ENCODE measurements at places on chromosomes 1 and 21.

GRCh38 chr1:200240656-200241055 is 169.2 kb downstream of the ZNF281 start:
- DNase-seq = no peak

- DNase-seq = no peak
Measured at GRCh38 chr21:45427331-45428271, 22.6 kb downstream of the COL18A1 start.

DNA sequence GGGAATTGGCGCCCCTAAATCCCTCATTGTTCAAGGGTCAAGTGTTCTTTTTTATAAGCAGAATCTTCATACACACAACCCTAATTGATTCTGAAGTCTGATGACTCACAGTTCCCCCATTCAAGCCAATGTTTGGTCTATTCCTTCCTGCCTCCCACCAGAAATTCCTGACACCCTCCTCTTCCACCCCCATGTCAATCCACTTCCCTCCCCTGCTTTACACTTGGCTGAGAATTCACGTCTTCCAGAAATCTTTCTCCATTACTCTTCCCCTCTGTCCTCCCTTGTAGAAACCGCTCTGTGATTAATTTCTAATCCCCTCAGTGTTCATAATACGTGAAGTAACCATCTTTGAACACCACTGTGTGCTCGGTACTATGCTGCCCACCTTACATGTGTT is 76.2 kb upstream of the CD34 start:
- DNase-seq = no peak

DNA sequence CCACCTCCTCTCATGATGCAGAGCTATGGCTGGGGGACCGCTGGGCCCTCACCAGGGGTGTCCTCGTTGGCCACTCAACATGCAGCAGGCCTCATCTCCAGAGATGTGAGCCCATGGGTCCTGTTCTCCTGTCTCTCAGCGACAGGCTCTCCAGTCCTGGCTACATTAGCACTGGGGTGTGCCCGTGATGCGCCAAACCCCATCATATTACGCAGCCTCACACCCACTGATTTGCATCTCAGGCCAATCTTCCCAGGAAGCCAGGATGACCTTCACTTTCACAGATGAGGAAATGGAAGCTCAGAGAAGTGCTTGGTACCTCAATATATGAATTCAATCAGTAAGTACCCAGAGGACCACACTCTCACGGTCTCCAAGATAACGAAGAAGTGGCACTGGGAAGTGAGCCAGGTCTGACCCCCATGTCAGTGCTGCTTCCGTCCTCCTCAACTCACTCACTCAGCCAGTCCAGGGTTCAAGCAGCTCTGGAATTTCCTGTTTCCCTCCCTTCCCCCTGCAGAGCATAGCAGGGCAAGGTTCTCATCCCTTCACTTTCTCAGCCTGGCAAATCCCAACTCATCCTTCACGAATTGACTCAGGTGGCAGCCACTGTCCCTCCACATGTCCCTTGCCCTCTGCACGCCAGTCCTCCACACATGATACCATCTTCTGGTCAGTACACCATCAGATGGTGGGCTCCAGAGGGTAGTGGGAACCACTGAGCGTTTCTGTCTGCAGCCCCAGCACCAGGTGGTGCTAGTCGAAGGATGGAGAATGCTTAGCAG is 28.9 kb upstream of the EVA1B start:
- DNase-seq = no peak

- no peak for DNase-seq
Measured at GRCh38 chr1:1262071-1262470, 11.6 kb downstream of the UBE2J2 start.

GRCh38 chr1:243745356-243745755 is 104.7 kb downstream of the AKT3 start:
- DNase-seq = no peak

DNA sequence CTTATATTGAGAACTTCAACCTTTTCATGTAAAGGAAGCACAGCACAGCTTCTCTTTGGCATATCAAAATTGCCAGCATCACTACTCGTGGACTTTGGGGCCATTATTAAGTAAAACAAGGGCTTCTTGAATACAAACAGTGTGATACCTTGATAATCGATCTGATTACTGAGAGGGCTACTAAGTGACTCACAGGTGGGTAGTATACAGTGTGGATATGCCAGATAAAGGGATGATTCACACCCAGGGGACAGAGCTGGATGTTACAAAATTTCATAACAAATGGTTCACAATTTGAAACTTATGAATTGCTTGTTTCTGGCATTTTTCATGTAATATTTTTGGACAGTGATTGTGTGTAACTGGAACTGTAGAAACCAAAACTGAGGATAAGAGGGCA is 15.4 kb downstream of the HDAC1 start:
- DNase-seq = no peak

GRCh38 chr1:8002329-8002910 is 23.7 kb downstream of the ERRFI1 start:
- DNase-seq = no peak

DNA sequence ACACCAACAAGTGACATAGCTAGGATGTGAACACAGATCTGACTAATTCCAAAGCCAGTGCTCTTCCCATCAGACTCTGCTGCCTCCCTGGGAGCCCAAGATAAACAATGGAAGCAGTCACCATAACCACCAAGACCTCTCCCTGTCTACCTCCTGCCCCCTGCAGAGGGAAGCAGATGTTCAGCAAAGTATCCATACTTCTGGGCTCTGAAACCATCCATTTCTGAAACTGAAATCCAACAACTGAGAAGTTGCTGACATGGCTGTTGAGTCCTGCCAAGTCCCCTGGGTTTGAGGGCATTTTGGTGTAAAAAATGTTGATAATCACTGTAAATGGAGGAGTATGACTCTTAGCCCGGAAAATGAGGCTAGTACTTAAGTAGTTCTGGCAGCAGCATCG is 102.1 kb downstream of the TYW3 start:
- no peak for DNase-seq

- DNase-seq = no peak
Measured at GRCh38 chr1:46936788-46937187, 4.5 kb downstream of the CYP4A11 start.

- no peak for DNase-seq
Measured at GRCh38 chr21:14913638-14914037, 151.2 kb downstream of the NRIP1 start.

DNA sequence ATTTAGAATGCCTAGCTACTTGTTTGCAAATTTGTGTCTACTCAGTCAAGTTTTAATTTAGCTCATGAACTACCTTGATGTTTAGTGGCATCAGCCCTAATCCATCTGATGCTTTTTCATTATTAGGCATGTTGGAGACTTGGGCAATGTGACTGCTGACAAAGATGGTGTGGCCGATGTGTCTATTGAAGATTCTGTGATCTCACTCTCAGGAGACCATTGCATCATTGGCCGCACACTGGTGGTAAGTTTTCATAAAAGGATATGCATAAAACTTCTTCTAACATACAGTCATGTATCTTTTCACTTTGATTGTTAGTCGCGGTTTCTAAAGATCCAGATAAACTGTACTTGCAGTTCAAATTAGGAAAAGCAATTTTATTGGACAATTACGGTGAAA is 7.6 kb downstream of the SOD1 start:
- no peak for DNase-seq

DNA sequence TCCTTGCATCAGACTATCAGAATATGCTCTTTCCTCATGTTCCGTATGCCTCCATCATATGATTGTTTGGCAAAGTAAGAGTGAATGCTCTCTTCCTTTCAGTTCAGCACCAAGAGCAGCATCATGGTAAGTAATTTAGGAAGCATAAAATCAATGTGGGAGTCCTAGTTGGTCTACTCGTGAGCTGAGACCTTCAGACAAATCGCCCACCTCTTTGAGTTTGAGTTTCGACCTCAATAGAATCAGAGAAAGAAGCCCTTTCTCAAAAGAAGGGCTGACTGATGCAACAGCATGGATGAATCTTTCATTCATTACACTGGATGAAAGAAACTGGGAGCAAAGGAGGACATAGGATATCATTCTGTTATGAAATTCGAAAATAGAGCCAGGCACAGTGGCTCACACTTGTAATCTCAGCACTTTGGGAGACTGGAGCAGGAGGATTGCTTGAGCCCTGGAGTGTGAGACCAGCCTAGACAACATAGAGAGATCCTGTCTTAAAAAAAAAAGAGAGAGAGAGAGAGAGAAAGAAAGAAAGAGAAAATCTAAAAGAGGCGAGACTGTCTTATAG is 112.5 kb downstream of the ZC3H11B start:
- DNase-seq = no peak

GRCh38 chr1:25808481-25809244 is 8.7 kb downstream of the SELENON start:
- DNase-seq = no peak

DNA sequence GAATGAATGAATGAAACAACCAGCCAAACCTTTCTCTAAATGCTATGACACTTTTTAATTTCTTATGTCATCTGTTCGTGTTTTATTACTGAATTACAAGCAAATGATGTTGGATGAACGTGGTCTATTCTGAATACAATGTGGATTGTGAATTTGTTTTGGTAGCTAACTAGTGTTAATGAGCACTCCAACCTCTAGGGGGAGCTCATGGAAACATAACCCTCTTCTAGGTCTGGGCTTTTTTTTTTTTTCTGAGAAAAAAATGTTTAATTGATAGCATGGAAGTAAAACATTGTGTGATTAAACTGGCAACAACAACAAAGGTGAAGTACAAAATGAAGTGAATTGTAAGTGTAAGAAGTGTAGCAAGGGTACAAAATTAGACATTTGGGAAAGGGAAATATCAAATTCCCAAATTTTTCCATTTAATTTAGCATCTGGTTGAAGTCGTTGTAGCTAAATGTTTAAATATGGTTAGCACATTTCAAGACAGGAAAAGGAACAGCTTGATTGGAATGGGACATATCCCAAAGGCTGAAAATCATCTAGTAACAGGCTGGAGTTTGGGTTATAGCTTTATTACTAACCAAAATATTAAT is 42.6 kb upstream of the PTGS2 start:
- DNase-seq = no peak

DNA sequence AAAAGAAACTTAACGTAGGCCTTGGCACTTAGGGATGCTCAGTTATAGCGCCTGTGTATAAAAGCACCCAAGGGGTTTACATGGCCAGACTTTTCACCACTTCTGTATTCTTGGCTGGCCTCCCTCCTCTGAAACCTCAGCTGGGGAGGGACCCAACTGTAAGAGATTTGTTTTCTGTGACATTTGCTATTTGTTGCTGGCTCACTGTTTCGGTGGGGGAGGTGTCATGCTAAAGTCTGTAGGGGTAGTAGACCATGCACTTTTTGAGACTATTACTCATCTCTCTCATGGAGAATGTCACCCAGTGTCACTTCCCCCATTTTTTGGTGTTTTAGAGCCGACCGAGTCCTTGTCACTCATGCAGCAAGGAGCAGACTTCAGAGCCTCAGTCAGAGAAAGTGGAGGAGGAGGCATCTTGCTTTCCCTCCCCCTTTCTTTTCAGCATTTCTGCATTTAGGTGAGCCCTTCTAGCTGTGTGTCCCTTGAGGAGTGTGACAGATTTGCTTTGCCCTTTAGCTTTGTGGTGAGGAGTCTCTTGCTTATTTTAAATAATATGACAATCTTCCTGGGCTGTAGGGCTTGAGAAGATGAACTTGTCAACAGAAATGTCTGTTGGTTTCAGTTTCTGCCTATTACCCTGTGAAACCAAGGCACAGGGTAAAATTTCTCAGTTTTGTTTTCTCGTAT is 160.1 kb downstream of the FASLG start:
- no peak for DNase-seq

Measured in KG1 (cell line).